Stimulated activated CD4-positive, alpha-beta T cell treated with anti-CD3 and anti-CD28 coated beads, Interleukin-2, amount 100 ng/mL, for 48 hours (primary cell): ENCODE measurements at places on chromosomes 7 and 10.

DNA sequence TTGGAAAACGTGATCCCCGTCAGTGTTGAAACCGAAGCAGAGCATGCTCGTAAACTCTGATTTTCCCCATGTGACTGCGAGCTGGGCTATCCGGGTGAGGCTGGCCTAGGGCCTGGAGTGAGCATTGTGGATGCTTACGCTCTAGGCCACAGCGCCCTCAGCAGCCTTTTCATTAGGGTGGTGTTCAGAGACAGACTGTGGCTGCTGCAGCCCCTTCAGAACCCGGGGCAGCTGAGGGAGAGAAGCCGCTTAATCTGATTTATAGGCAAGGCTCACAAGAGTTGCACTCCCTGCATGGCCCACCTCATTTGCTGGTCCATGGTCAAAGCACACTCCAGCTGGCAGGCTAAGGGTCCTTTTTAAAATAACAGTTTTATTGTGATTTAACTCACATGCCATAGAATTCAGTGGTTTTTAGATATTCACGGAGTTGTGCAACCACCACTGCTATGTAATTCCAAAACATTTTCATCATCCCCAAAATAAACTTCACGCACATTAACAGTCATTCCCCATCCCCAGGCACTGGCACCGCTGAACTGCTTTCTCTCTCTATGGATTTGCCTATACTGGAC is 72.5 kb downstream of the SYPL1 start:
- no peak for DNase-seq

DNA sequence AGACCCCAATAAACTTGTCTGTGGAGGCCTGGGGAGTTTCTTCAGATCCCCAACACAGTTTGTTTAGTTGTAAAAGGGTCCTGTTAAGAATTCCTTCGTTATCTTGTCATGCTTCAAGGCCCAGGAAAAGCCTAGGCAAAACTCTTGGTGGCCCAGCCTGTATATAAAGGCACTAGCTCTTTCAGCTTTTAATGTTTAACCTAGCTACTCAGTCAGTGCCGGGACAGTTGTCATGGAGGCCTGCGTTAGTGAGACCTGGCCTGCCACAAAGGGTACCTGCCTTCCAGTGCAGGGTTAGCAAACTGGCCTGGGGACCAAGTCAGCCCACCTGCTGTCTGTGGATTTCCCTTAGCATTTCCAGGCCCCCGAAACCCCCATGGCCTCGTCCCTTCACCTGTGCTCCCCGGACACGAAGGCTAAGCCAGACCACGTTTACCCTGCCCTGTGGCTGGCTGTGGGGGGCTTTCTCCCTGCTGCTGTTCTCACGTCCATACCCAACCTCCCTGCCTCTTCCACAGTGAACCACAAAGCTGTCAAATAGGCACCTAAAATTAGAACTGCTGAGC is 96.9 kb upstream of the PPP2R2D start:
- DNase-seq = no peak

DNA sequence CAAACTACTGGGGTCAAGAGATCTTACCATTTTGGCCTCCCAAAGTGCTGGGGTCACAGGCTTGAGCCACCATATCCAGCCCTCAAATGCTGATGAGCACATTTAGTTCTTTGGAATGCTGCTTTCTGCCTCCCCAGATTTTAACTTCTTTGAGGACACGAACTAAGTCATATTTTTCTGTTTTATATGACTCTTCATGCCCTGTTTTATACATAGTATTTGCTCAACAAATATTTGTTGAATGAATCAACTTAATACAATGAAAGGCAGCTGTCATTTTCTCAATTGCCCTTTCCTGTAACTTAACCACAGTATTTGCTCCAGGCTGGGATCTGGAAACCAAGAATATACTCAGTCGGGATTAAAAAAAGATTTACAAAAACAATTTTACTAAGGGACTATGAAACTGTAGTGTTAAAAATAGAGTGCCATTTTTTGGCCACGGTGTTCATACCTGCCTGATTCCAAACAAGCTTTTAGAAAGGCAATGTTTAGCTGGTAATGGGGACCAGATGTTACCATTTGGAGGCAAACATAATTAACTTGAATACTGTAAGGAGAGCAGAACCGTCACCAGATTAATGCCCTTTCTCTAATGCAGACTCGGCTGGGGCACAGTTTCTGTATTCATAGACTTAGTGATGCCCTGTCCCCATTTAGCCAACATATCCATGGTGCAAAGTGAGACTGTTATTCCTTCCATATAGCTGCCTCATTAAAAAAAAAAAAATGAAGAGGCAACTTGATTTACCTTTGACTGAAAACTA is 117.6 kb downstream of the NRP1 start:
- no peak for DNase-seq

- no peak for DNase-seq
Measured at GRCh38 chr7:25574828-25575227, 346.5 kb upstream of the NPVF start.

DNA sequence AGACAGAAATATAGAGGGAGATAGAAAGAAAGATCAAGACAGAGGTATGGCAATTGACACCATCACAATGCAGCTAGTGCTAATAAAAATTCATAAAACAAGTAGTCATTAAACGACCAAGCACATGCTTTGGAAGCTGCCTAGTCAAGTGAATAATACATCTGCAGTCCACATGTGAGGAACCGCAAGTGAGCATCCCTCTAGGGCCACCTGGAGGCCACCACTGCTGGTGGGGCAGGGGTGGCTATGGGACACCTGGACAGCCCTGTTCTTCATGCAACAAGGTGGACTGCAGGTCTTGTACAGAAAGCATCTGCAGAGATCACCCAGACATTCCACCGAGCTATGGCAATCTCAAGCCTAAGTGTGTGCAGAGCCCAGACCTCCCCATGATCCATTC is 451.1 kb upstream of the PFKP start:
- DNase-seq = no peak
